ENCODE measurements at places on chromosomes 2 and 18.

GRCh38 chr18:49178736-49179135, 228.0 kb upstream of the SMAD7 start:
- no peak for DNase-seq

- DNase-seq: no peak
These were observed 113.4 kb downstream of the GORASP2 start for GRCh38 chr2:171042253-171042969.

DNA sequence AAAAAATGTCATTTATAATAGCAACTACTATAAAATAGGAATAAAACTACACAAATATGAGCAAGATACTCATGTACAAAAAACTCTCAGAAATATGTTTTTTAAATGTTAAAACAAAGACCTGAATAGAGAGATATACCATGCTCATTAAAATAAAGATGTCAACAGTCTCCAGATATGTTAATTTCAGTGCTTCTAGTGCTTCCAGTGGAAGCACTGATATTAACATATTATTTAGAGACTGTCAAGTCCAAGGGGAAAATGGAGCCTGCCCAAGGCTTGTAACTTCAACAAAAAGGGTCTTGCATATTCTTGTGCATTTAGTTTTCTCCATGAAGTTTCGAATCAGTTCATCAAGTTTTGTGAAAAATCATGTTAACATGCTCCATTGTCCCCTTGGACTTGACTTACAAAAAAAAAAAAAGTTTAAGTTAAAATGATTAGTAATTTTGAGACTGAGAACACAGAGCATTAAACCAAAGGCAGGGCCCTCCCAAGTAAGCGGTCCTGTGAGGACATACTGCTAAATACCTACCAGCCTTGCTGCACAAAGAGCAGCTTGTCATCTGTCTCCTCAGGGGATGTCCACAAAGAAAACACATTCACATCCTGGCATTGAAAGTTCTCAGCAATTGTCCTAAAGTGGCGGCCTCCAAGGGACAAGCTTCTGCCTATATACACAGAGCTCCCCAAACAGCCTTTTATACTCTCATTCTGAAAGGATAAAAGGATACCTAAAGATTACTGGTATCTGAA, 501.9 kb upstream of the CHAC2 start:
- DNase-seq: no peak

DNA sequence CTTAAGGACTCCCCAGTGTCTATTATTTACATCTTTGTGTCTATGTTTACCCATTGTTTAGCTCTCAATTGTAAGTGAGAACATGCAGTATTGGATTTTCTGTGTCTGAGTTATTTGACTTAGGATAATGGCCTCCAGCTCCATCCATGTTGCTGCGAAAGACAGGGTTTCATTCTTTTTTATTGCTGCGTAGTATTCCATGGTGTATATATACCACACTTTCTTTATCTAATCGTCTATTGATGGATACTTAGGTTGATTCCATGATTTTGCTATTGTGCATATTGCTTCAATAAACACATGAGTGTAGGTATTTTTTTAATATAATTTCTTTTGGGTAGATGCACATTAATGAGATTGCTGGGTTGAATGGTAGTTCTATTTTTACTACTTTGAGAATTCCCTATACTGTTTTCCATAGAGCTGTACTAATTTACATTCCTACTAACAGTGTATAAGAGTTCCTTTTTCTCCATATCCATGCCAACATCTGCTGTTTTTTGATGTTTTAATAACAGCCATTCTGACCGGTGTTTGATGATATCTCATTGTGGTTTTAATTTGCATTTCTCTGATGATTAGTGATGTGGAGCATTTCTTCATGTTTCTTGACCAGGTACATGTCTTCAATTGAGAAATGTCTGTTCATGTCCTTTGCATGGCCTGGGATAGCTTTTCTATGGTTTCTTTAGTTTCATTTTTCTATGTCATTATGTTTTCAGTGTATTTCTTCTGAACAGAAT, 21.8 kb downstream of the MTCL1 start:
- DNase-seq: no peak

- no peak for DNase-seq
These were observed 12.4 kb downstream of the YWHAQ start for GRCh38 chr2:9618410-9618809.

DNA sequence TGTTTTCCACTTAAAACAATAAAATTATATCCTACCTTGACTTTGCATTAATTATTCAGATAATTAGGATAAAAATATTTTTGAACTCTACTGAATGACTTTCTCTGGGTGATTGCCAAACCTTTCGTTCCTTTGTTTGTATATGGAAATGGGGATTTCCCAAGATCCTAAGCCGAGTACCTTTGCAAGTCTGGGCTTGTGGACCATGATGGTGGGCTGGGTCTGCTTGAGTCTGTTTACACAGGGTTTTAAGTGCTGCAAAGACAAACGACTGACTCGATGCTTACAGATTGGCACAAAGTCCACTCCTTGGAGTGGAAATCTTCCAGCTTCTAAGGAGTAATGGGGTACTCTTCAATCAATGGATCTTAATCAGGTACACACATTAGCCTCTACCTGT, 659.5 kb downstream of the TSN start:
- no peak for DNase-seq

DNA sequence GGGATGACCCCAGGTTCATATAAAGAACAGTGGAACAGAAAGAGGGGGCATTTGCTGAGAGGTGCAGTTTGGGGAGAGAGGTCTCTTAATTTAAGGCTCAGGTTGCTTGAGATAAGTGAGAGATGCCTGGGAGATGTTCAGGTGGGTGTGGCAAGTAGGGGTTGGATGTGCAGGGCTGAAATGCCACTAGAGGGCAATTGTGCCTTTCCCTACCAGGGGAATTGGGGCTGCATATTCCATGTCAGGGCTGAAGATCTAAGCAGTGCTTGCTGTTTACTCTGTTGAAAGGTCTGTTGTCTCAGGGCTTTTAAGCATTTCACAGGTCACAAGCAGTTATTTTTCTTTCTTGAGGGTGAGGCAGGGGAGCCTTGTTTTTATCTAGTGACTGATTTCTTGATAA, 7.8 kb downstream of the CCDC85A start:
- no peak for DNase-seq

DNA sequence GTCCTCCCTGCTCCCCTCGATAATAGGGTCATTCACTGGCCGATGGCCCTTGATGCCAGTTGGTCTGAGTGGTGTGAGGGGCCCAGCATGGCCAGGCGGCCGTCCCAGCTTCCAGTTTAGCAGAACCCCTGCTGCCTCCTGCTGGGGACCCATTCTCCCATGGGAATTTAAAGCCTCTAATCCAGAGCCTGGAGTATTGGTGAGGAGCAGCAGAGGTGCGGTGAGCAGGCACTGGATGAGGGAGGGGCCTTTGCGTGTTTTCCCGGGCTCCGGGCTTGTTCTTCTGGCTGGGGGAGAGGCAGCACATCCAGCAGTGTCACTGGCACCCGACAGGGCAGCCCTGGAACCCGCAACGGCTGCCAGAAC, 17.4 kb downstream of the KCNIP3 start:
- DNase-seq: no peak

DNA sequence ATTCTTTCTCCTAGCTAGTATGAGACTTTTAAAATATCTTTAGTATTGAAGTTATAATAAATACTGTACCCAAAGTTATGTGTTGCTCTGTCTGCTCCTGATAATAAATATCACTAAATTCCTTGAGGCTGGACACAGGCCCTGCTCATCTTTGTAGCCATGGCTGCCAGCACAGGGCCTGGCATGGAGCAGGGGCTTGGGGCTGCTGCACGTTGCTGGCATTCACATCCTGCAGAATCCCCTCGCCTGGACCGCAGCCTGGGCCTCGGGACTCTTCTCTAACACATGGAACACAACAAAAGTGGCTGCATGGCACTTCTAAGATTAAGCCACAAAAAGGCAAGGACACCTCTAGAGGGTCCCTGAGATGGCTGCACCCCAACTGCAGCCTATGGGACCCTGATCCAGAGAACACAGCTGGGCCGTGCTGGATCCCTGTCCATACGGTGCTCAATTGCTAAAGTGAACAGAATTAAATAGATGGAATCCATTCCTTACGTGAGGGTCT, 477.5 kb upstream of the MYT1L start:
- no peak for DNase-seq

- no peak for DNase-seq
These were observed 277.0 kb downstream of the CTNNA2 start for GRCh38 chr2:79789811-79790210.

DNA sequence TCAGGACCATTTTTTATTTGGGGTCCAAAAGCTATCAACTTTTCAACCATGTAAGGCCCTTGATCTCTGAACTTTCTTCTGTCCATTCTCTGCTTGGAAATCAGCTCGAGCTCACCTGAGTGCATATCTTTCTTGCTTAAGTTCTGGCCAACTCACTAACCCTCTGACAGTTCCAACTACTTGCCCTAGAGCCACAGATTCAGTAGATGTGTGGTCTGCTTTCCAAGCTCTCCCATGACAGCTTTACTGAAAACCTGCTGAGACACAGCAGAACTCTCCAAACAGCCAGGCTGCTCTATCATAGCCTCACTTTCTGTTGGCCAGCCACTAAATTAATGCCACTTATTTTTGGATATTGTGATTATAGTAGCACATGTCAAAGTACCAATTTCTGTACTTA, 21.2 kb upstream of the IKZF2 start:
- DNase-seq: no peak

DNA sequence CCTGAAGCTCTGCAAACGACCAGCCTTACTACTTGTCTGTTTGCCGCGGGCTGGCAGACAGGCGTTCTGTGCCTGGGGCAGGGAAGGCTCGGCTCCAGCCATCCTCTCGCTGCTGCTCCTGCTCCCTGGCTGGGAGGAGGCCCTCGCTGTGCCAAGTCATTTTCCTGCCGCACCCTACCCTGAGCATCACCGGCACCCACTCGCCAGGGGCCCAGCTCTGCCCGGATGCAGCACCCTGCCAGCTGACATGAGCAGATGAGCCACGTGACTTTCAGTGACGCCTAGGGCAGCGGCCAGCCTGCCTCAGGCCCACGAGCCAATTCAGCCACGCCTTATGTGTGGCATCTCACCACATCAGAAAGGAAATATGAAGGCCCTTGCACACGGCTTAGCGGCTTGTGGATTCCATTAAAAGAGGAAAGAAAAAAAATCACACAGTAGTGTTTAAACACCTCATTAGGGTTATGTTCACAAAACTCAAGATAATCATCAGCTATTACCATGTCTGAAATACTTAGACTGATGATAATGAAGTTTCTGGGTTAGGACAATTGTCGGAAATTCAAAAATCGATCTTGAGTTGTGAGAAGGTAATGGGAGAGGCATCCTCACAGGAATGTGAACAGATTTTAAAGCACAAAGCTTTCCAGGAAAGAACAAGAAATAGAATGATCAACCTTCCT, 250.5 kb downstream of the TWIST2 start:
- no peak for DNase-seq

- DNase-seq: no peak
These were observed 403.0 kb upstream of the ID2 start for GRCh38 chr2:8278709-8279354.

- no peak for DNase-seq
These were observed 22.3 kb downstream of the INPP1 start for GRCh38 chr2:190365499-190366204.

DNA sequence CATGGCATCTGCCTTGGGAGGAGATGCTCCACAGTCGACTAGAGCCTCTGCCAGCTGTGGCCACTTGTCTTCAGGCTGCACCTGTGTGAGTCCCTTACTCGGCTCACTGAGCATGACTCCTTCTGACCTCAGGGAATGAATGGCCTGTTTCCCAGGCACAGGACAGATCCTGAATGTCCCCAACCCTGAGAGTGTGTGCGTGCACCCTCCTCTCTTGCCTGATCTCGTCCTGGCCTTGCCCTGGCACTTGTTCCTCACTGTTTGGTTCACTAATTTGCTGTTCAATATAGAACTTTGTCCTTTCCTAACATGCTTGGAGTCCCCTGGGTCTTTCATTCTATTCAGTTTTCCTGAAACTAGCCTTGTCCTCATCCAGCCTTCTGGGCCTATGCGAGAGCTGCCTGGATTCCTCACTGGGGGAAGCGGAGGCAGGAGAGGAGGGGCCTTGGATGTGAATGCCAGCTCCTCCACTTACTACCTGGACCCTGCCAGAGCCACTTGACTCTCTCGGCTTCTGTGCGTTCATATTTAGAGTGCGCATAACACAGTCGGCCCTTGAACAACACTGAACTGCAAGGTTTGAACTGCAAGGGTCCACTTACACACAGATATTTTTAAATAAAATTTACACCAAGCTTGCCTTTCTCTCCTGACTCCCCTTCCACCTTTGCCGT, 184.8 kb downstream of the ACKR3 start:
- no peak for DNase-seq

DNA sequence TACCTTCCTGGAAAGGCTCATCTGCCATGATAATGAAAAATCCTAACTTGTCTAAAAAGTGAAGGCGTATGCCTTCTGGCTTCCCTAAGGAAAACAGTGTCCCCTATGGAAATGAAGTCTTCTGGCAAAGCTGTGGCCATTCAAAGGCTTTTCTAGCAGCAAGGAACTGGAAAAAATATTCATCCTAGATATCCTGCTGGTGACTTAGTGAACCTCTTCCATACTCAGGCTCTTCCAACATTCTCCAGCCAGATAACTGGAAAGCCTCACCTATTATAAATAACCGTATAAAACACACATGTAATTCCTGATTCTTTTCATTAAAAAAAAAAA, 84.7 kb downstream of the RBMS1 start:
- no peak for DNase-seq

DNA sequence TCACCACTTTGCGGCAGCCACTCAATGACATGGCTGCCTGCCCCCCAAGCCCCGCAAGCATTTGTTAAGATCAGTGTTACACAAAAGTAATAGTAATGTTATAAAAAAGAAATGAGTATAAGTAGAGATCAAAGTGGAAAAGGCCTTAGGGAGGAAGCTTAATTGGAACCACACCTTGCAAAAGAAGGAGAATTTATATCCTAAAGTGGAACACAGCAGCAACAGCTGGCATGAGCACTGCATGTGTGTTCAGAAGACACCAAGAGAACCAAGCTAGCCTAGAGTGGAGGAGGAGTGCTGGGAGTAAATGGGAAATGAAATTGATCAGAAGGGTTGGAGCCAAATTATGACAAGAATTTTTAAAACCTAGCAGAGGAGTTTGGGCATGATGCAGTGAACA, 73.1 kb upstream of the STK17B start:
- DNase-seq: no peak

- DNase-seq: no peak
These were observed 227.7 kb downstream of the GPD2 start for GRCh38 chr2:156663757-156664409.

- no peak for DNase-seq
These were observed 96.9 kb downstream of the SETBP1 start for GRCh38 chr18:44777457-44778192.

GRCh38 chr2:57080035-57080434, 896.2 kb downstream of the CCDC85A start:
- no peak for DNase-seq

DNA sequence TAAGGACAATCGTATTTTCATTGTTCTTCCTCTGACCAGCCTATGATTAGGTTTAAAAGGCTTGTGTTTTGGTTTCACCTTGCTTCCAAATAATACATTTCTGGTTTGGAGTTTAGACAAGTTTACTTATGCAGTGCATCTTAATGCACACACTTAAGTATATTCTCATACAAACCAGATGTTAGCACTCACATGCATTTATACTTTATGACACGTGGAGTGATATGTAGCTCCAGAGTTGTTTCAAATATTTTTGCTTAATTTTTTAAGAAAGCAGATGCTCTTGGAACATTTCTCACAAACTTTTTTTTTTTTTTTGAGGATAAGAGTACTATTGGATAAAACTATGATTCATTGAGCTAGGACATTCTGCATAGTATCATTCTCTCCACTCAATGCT, 109.9 kb downstream of the PDE1A start:
- DNase-seq: no peak

- DNase-seq: no peak
These were observed 836.9 kb upstream of the CELF4 start for GRCh38 chr18:38402509-38402908.

All from smooth muscle cell of the brain vasculature (primary cell).